ENCODE measurements at places on chromosomes 7 and 10. TPM values are rescaled to one million over a fixed set of nuclear protein-coding genes. Genes with fewer than 3 reads are reported as not detected.

- no peak for DNase-seq
These were observed 117.2 kb upstream of the ADO start for GRCh38 chr10:62687230-62687748.

- no peak for DNase-seq
These were observed 30.2 kb downstream of the ALOX5 start for GRCh38 chr10:45404087-45404769.

DNA sequence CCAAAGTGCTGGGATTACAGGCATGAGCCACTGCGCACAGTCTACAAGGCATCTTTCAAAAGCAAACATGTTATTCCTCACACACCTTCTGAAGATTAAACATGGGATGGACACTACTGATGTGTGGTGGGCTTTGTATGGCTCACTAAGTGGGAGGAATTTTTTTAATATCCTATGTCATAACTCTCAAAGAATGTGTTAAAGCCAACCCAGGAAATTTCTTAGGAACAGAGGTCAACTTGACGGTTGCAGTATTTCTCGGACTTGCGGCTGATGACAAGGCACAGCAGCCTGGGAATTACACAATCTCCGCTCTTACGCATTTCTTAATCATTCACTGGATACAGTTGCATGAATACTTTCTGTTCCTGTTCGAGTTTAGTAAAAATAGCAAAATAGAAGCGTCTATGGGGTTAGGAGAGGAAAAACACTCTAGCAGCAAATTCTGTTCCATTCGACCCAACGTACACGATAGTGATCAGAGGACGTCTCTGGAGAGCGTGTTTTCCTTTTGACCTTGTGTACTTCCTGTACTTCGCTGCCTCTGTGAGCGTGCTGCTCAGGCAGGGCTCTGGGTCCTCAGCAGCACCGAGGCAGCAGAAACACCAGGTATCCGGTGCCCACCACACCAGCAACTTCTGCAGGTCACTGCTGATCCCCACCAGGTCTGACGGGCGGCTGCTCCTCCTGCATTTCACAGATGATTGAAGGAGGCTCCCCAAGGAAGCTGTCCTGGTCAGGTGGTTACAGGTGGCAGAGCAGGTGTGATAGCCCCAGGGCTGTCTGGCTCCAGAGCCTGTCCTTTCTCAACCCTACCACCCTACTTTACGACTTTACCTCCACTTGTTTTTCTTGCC, 26.4 kb upstream of the SRGN start:
- peak; percentile 36 for DNase-seq

Gene NRG3
- 18.0 TPM for polyA plus RNA-seq

DNA sequence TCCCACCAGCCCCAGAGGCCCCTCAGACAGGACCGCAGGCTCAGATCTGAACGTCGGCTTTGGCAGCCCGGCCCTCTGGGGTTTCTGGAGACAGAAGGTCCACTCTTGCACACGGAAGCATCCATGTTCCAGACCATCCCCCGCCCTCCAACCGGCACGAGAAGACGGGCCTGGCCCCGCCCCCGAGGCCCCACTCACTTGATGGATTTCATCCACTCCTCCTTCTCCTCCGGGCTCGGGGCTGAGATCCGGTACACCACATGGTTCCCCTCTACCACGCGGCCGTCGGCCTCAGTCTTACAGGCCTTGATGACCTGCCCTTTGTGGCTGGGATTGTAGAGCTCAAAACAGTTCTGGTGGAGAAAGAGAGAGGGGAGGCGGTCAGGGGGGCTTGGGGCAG, 107.3 kb downstream of the CYTH3 start:
- DNase-seq: no peak

DNA sequence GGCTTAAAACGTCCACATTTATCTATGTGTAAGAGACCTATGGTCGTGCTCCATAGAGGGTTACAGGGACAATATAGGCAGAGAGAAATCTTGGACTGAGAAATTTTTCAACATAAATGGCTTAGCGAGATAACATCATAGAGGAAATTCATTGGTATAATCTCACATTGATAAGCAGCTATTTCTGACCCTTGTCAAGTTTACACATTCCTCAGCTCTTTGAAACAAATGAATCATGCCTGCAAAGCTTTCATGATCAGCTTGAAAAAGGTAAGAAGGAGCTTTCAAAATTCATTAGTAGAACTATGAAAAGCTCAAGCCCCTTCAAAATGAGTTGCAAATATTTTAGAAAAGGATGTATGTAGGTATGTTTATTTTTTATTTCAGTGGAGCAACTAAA, 478.8 kb downstream of the NEBL start:
- DNase-seq: no peak

Gene IL2RA
- 0.05 TPM for polyA plus RNA-seq

Gene TFAM
- polyA plus RNA-seq: 77.9 TPM
